CD4-positive, alpha-beta memory T cell (primary cell): ENCODE measurements at places on chromosomes 12 and 14. TPM values are rescaled to one million over a fixed set of nuclear protein-coding genes. Genes with fewer than 3 reads are reported as not detected.

SLC35E3 gene
- 8.2 TPM for total RNA-seq

DNA sequence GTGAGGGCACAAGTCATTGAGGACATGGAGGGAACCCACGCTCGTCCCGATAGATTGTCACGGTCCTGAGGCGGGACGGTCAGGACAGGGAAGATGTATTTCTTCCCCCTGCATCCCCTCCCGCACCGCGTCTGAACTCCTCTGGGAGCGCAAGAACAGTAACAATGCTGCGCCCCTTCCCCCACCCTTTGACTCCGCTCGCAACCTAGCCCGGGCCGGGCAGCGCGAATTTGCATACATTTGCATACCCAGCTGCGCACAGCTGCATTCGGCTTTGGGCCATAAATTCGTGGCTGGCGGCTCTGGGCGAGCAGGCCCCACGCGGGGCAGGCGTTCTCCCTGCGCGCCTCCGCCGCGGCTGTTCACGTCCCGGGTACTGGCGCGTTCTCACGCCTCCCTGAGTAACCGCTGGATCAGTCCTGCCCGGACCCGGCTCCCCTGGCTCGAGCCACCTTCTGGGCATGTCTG is 29.0 kb upstream of the SMUG1 start:
- H3K27ac ChIP-seq: no peak overlapping the region
- DNase-seq: no peak
- no peak overlapping the region for H3K4me3 ChIP-seq
- peaks cover 37% of the 10 kb centered on the region for H3K4me1 ChIP-seq
- H3K36me3 ChIP-seq: no peaks in the 10 kb centered on the region
- H3K27me3 ChIP-seq: no peaks in the 10 kb centered on the region

BATF gene
- total RNA-seq: 17.1 TPM

MYH7 gene
- not detected for total RNA-seq

DNA sequence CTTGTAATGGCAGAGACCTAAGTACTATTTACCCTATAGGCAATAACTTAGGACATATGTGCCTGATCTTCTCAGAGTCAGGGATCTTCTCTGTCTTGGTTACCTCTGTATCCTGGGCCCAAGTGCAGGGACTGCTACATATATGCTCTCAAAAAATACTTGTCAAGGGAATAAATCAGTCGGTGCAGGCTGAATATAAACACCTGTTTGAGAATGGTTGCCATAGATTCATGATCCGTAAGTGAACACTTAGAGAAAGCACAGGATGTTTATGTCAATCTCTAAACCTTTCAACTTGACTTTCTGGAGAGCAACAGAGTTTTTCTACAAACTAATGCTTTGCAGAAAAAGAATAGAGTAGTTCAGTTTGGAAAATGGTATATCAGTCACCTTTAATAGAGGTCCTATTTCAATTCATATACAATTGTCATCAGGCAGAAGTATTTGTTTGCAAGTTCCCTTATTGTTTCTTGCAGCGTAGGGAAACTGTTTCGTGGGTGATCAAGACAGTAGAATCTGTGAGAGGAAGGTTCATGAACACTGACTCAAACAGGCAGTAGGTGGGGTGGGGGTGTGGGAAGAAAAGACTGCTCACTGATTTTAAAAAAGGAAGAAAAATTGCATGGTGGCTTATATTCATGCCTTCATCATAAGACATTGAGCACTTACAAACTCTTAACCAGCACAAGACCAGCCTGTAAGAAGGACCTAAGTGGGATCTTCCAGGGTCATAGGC is 6.0 kb upstream of the UBE2N start:
- no peak overlapping the region for H3K4me3 ChIP-seq
- no peaks in the 10 kb centered on the region for H3K27me3 ChIP-seq
- peaks cover 28% of the 10 kb centered on the region for H3K4me1 ChIP-seq
- peak overlapping the region; percentile 23 for H3K27ac ChIP-seq

INHBE gene
- not detected for total RNA-seq

CLEC1B gene
- not detected for total RNA-seq

DNA sequence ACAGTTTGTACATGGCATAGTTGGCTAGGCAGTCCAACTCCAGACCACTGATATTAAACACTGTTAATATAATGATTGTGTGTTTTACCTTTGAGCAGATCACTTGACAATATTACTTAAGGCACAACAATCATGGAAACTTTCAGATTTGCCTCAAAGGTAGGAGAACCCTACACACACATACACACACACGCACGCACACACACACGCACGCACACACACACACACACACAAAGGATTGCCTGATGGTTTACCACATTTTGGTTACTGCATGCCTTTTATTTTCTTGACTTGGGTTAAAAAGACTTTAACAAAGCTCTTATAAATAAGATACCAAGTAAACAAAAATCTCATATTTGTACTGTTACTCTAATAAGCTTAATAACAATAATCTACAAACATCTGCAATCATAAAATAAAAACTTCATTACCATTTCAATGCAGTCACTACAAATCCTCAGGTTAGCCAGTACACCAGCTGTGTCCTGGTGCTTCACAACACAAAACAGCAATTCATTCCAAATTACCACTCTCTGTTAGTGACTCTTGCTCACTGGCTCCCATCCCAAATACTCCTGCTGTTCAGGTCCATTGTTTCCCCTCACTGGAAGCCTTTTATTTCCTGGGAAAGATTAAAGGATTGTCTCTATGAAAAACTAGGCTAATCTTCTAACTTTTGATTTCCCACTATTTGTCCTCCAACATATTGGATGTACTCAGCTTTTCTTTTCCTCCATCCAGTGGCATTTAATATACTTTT is 175.2 kb upstream of the ATP2B1 start:
- no peak overlapping the region for H3K4me3 ChIP-seq
- H3K36me3 ChIP-seq: no peaks in the 10 kb centered on the region
- H3K4me1 ChIP-seq: peaks cover 55% of the 10 kb centered on the region
- H3K27me3 ChIP-seq: no peaks in the 10 kb centered on the region

CCDC88C gene
- 272 TPM for total RNA-seq

OTUB2 gene
- 0.67 TPM for total RNA-seq

DNA sequence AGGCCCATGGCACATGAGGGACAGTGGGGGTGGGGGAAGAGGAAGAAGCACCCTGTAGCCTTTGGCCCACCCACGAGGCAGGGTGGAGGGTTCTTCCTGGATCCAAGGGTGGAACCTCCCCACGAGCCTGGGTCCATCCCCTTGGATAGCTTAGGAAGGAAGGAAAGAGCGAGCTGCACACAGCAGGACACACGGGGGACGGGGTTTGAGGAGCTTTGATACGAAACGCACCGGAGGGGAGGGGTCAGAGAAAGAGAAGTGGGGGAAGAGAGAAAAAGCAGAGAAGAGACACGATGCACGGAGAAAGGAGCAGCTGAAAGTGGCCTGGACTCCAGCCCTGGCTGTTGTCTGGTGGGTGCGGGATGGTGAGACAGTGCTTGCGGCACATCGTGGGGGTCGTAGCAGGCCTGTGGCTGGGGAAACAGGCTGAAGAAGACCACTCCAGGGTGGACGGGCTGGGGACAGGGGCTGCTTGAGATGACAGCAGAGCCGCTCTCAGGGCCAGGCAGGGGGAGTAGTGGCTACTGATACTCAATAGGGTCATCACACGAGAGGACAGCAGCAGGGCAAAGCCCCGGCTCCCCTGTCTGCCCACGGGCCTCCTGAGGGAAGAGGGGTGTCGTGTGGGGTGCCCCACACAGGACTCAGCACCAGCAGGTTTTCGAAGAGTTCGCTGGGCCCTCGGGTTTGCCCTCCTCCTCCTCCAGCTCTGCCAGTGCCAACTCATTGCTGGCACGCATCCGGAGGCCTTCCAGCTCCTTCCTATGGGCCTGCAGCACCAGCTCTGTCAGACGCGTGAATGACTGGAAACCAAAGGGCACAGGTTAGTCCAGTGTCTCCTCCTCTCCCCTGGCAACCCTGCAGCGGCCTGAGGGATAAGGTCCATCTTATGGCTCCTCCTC is 5.4 kb upstream of the GPX2 start:
- no peaks in the 10 kb centered on the region for H3K4me1 ChIP-seq
- DNase-seq: no peak
- H3K27ac ChIP-seq: no peak overlapping the region
- H3K36me3 ChIP-seq: peaks cover 14% of the 10 kb centered on the region
- H3K4me3 ChIP-seq: no peak overlapping the region

GPR132 gene
- total RNA-seq: 49.2 TPM

DNA sequence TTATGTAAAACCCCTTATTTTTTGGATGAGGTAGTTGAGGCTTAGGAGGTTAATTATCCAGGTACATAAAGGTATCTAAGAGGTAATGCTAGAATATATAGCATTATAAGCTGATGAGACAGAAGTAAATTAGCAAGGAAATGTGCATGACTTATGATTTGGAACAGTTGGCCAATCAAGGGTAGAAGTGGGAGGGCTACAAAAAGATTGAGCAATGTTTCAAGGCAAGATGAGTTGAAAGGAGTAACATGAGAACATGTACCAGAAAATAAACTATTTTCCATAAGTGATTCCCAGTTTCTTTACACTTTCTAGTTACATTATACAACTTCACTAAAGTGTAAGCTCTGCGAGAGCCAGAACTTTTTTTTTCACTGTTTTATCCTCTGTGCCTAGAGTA is 290.9 kb downstream of the LRIG3 start:
- no peaks in the 10 kb centered on the region for H3K4me1 ChIP-seq
- no peaks in the 10 kb centered on the region for H3K27me3 ChIP-seq
- no peak overlapping the region for H3K4me3 ChIP-seq
- no peak for DNase-seq

DNA sequence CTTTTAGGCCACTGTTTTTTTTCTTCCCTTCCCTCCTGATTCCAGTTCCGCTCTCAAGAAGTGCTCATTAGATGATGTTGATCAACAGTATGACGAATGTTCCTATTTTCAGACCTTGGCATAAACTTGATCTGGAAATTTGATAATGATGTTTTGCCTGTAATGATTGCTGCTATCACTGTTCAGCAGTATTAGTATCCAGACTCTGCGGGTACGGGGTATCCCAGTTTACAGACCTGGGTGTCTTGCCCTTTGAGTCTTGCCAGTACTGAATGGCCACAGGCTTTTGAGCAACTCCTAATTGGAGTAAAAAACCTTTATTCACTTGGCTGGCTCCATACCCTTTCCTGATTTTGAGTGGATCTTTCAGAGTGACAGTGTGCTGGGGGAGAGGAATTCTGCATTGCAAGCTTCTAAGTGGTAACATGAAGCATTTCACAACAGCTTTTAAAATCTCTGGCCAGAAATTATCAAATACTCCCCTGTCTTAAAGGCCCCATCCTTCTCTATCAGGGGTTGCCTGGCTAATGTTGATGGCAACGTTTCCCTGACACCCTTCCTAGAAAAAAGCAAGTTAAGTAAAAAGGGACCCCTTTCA is 5.9 kb upstream of the ASB8 start:
- H3K27me3 ChIP-seq: no peaks in the 10 kb centered on the region
- H3K27ac ChIP-seq: no peak overlapping the region
- no peaks in the 10 kb centered on the region for H3K36me3 ChIP-seq
- no peak for DNase-seq

GRCh38 chr14:22519877-22520685 is 68.9 kb downstream of the DAD1 start:
- no peak for DNase-seq
- peak overlapping the region; percentile 39 for H3K4me3 ChIP-seq
- H3K36me3 ChIP-seq: peaks cover 57% of the 10 kb centered on the region
- peak overlapping the region; percentile 76 for H3K27ac ChIP-seq
- H3K27me3 ChIP-seq: no peaks in the 10 kb centered on the region
- H3K4me1 ChIP-seq: peaks cover 98% of the 10 kb centered on the region

PCBP2 gene
- 858 TPM for total RNA-seq

DNA sequence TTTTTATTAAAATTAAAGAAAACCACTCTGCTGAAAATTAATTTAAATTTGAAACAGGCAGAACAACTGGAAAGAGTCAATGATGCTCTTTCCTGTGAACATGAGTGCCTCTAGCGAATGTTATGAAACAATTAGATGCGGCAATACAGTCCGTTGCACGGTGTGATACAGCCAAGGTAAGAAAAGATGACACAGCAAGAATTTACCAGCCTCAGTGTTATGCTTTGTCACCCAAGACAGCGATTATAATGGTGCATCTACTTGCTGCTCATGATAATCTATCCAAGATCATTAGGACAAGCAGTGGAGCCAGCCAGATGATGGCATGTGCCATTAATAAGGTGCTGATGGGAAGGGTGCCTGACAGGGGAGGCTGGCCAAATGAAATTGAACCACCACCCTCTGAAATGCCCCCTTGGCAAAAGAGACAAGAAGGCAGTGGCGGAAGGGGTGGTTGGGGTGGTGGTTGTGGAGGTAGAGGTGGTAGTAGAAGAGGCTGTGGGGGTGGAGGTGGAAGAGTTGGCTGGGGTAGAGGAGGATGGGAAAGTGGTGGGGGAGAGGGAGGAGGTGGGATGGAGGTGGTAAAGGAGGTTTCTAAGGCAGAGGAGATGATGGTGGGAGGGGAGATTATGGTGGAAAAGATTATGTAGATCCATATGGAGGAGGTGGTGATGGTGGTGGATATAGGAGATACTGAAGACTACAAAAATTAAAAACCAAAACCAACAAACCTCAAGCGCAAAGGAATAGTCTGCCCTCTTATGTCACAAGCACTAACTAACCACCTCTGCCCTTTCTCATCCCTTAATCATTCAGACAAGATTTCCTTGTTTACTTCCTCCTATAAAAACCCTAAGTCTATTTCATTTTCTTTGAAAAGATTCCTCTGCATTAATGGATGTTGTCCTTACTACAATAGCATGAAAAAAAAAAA is 4.0 kb upstream of the RESF1 start:
- H3K27me3 ChIP-seq: no peaks in the 10 kb centered on the region
- no peak overlapping the region for H3K4me3 ChIP-seq
- no peak overlapping the region for H3K27ac ChIP-seq
- no peak for DNase-seq

P2RX2 gene
- not detected for total RNA-seq

DNA sequence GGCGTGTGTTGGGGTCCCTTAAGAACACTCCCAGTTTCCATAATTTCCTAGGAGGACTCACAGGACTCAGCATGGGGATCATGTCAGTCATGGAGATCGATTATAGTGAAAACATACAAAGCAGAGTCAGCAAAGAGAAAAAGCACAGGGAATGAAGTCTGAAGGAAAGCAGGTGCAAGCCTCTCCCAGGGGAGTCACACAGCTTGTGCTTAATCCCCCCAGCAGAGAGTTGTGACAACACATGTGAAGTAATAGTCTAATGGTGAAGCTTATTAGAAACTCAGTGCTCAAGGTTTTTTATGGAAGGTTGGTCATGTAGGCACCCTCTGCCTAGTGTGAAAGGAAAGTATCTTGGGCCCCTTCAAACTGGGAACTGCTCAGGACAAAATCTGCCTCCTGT is 149.0 kb upstream of the SEL1L start:
- no peak overlapping the region for H3K4me3 ChIP-seq
- H3K4me1 ChIP-seq: no peaks in the 10 kb centered on the region
- DNase-seq: no peak

NRIP2 gene
- not detected for total RNA-seq
